ENCODE measurements at places on chromosomes 7 and 10.

DNA sequence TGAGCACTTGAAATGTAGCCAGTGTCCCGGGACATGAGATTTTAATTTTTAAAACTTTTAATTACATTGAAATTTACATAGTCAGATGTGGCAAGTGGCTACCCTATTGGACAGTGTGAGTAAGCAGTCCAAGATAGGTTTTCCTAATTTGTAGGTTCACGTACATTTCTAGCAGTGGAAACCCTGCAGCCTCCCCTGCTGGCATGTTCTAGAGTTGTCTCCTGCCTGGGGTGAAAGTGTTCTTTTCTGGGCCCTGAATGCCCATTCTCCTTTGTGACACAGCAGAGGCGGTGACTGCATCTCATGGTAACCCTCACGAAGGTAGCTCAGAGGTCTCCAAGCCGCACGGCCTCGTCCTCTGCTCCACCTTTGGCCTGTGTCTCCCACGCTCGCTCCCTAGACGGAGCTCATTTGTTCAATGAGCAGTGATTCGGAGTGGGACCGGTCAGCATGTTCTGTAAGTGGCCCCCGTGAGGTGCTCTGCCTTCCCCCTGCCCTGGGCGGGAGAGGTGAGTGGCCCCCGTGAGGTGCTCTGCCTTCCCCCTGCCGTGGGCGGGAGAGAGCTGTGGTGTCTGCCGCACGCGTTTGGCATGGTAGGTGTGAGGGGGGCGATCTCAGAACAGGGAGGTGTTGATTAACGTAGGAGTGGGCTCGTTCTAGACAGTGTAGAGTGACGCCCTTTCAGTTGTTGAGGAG lies 18.0 kb downstream of the WDR37 start:
- no peak for DNase-seq

GRCh38 chr7:27614095-27614494 lies 48.6 kb downstream of the HIBADH start:
- DNase-seq: no peak

- no peak for DNase-seq
Measured at GRCh38 chr7:150895809-150896208, 43.5 kb downstream of the AOC1 start.

DNA sequence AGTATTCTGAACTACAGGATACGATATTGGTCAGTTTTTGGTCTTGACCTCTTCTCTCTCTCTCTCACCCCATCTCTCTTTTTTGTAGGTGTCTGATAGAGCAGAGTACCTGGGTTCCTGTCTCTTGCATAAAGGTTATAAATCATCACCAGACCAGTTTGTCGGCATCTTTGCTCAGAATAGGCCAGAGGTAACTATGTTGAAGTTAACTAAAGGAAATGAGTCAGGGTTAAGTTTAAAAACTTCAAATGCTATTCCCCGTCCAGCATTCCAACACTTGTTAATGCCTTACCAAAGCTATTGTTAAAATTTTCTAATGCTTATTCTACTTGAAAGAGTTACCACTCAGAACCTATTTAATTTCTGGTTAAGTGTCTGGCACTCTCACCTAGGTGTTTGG lies 30.7 kb downstream of the ACSL5 start:
- no peak for DNase-seq

- DNase-seq: no peak
Measured at GRCh38 chr7:120677535-120677934, 180.4 kb downstream of the TSPAN12 start.

DNA sequence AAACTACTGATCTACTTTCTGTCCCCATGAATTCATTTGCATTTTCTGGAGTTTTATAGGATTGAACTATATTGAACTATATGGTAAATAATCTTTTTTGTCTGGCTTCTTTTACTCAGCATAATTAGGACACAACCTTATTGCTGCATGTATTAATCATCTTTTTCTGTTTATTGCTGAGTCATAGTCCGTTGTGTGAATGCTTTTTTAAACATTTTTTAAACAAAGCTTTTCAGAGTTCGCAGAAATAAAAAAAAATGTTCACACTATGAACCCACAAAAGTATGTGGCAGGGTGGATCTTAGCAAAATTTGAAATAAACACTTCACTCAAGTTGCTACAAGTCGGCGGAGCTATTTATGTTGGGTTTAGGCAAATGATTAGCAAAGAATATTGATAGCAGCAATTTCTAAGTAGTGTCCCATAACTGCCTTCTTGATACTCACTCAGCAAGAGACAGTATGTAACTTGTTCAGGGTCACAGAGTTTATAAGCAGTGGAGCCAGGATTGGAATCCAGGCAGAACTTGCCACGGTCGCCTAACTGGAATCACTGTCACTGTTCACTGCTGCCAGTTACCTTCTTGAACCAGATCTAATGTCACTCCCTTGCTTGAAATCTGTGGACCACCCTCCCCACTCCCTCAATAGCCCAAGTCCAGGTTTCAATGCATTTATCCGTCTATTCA lies 5.6 kb downstream of the CH25H start:
- DNase-seq: no peak

GRCh38 chr7:38677981-38678697 lies 47.0 kb upstream of the AMPH start:
- DNase-seq: no peak

DNA sequence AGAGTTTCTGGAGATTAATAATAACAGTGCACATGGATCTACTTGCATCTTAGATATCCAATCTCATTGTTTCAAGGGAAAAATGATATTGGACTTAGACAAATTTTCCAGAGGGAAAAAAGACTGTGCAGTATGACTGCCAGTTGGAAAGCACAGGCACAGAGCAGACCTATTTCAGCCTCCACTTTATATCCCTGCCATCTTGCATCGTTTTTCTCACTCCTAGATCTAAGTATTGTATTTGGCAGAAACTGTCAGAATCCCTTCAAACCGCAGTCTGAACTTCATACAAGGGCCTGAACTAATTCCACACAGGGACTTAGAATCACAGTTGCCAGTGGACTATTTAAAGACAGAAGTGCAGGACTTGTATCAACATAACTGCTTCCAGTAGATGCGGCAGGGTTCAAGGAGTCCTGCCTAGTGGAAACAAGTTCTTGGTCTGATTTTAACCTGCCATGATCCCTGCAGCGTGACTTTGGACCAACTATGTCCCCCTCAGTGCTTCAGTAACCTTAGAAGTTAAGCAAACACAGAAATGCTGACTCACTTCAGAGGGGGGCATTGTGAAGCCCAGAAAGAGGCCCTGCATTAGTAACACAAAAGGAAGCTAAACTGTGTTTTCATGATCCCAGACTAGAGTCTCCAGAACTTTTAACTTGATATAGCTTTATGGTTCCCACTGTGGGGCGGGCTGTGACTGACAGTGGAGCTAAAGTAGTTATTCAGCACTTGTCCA lies 95.7 kb upstream of the PALS2 start:
- DNase-seq: peak; percentile 76

DNA sequence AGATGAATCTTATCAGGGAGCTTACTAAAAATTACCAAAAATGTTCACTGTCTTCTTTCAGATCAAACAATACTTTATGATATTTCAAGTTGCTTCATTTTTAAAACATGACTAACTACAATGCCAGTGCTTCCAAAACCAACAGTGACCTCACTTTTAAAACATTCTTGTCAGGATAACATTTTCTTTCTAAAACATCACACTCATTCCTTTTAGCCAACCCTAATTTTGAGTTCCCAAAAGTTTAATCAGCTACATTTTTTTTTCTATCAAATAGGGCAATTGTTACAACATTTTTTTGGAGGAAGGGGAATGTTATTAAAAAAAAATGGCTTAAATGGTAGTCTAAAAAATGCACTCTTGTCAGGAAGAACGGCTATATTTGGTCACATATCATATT lies 37.3 kb downstream of the RTKN2 start:
- peak; percentile 95 for DNase-seq

DNA sequence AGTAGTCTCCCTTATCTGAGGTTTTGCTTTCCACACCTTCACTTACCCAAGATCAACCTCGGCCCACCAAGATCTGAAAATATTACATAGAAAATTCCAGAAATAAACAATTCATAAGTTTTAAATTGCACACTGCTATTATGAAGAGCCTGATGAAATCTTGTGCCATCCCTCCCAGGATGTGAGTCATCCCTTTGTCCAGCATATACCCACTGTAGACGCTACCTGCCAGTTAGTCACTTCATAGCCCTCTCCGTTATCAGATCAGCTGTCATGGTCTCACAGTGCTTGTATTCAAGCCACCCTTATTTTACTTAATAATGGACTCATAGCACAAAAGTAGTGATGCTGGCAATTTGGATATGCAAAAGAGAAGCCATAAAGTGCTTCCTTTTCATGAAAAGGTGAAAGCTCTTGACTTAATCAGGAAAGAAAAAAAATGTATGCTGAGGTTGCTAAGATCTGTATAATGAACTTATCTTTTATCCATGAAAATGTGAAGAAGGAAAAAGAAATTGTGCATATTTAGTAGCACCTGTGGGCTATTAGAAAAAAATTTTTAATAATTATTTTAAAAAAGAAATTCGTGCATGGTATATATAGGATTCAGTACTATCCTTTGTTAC lies 9.8 kb upstream of the MRPS16 start:
- DNase-seq: peak; percentile 66

GRCh38 chr7:25598765-25599164 lies 370.5 kb upstream of the NPVF start:
- no peak for DNase-seq

- no peak for DNase-seq
Measured at GRCh38 chr7:146414373-146414772, 297.8 kb downstream of the CNTNAP2 start.

DNA sequence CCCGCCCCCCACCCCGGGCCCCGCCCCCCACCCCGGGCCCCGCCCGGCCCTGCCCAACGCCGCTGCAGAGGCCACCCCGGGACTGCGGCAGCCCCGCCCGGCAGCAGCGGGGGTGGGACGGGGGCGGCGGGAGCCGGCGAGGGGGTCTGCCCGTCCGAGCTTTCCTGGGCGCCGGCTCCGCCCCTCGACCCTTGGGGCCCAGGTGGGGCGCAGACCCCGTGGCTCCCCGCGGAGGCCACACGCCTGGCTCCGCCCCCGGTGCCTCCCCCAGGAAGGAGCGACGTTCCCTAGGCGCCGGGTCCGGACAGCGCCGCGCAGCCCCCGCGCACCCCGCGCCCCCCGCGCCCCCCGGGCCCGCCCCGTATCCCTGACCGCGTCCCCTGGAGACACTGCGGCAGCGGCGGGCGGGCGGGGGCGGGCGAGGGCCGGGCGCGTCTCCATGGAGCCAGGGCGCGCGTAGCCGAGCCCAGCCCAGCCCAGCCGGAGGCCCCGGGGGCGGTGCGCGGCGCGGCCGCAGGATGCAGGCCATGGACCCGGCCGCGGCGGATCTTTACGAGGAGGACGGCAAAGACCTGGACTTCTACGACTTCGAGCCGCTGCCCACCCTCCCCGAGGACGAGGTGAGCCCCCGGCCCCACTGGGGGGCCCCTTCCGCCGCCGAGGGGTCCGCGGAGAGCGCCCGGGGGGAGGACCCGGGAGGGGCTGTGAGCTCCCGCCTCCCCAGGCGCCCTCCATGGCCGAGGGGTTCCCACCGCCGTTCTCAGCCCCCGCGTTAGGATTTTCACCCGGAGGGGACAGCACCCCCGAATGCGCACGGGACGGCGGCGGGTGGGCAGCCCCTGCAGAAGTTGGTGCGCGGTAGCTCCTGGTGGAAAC lies at the start of gene KNDC1:
Gene KNDC1 (plus strand): TSS at position 270 of the 876 bp plus-strand sequence. CDS start 249 bp downstream, at position 519.
- DNase-seq: no peak

DNA sequence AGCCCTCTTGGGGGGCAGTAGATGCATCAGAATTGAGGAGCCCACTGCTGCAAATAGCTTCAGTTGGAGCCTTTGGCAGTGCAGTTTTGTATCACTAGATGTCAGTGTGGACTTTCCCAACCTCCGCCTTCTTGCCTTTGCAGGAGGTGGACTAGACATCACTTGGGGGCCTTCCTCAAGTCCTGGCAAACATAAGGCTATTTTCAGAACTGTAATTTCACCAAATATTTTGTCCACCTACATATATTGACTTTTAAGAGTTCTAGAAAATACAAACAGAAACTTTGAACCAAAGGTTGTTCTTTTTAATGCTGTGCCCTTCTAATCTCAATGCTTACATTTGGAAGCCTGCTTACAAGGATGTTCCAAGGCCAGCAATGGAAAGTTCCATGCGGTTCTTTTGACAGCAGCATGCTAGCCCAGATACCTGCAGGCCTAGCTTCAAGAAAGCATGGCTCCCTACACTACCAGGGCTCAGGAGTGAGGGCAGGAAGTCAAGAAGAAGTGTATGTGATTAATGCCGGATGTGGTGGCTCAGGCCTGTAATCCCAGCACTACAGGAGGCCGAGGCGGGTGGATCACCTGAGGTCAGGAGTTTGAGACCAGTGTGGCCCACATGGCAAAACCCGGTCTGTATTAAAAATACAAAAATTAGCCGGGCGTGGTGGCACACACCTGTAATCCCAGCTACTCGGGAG lies 8.0 kb upstream of the ZNRF2 start:
- peak; percentile 46 for DNase-seq

GRCh38 chr10:101843032-101844021 lies at the start of gene KCNIP2:
Gene KCNIP2 (minus strand): TSS chr10:101843800. CDS start chr10:101843568, 232 bp downstream.
- DNase-seq: no peak

DNA sequence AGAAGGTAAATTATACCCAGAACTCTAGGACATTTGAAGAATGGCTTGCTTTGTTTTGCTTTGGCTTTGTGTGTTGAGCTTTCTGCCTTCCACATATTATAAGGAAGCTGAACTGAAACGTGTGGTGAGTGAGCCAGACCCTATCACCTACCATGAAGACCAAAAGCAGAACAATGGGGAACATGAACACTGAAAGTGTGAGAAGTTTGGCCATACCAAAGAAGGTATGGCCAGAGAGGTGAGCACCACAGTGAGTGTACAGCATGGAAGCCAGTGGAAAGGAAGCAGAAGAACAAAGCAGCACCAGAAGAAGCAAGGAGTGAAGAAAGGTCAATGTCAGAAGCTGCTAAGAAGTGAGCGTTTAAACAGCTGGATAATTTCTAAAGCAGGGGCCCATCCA lies 59.7 kb upstream of the CCDC71L start:
- DNase-seq: no peak

DNA sequence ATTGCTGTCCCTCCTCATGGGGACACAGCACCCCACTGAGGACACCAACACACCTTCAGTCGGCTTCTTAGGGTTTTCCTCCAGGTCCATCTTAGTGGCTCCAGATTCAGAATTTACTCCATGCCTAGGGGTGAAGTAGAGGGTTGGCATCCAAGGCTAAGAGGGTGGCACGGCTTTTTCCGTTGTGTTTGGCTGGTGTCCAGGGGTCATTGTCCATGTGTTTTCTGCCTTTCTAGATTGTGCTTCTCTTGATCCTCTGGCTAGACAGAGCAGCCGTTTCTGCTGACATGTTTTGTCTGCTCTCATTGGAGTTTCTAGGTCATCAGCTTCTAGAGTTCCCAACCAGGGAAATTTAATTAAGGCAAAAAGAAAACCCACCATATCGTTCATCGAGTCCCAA lies 291.6 kb upstream of the CELF2 start:
- DNase-seq: no peak

- no peak for DNase-seq
Measured at GRCh38 chr7:133082390-133082766, 488 bp upstream of the CHCHD3 start.

DNA sequence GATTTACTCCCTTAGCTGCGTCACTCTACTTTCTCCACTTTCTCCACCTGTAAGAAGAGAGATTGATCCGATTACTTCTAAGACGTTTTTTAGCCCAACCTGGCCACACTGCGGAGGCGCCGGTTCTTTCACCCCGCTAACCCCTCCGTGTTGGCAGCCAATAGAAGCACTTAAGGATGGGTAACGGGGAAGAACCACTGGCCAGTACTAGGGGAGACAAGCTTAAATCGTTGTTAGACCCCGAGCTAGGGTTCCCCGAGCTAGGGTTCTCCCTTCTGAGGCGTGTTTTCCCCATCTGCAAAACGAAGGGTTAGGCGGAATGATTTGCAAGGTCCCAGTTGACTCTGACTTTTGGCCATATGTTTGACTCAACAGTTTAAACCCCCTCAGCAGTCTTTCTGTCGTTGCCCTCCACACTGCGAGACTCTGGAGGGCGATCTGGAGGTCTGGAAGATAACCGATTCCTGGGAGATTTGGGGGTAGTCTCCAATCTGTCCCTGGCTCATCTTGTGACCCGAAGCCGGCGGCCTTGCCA lies 644 bp downstream of the UMAD1 start:
- no peak for DNase-seq

All from fibroblast of skin of right quadriceps (primary cell).